ENCODE measurements at places on chromosomes 1 and 21.

DNA sequence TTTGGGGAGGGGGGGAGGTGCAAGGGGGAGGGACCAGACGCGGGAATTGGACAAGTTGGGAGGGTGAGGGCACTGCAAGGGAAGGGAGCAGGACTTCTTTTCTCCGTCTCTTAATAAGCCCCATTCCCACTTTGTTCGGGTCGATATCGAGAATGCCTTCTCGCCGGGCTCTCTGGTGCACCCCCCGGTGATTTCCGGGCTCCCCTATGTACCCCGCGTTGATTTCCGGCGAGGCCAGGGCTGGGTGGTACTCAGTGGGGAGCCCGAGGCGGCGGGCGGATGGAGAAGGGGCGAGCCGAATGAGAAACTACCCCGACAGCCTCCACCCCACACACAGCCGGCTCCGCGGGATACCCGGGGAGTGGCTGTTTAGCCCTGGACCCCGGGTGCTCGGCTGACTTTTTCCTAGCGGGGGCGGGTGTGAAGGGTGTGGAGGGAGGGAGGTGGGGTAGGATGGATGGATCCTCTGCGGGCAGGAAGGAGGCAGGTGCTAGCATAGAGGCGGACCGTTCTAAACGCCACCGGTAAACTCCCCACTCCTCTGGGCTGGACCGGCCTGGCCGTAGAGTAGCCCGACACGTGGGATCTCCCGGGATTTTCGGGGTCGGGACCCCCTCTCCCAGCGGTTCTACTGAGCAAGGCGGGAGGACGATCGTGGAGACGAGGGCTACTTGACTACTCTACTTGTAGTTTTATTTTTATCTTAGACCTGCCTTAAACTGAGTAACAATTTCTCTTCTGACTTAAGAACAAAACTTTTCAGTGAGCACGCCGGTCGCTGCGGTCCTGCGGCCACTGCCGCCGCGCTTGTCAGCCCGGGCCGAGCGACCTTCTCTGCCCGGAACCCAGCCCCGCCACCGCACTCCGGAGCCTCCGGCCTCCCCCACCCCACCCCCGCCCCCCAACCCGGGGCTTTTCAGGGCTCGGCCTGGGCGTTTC lies 1.0 kb downstream of the RNF220 start:
- DNase-seq, result no peak

GRCh38 chr1:110626889-110627288 lies 20.7 kb upstream of the KCNA2 start:
- DNase-seq, result no peak

DNA sequence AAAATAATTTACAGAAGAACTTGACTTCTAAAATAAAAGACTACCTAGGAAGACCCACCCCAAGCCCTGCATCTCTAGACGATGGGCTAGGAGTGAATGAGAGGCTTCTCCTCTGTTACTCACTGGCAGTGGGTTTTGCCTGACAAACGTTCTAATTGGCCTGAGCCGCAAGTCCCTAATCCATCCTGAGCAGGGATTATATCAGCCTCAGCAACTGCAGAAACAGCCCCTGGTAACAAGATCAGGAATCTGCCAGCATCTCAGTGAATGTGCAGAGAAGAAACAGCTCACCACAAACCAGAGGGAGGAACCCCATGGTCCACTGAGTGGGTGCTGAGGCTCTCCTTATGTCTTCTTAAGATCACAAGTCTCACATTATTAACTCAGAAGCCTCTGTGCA lies 240.6 kb downstream of the BRINP2 start:
- DNase-seq, result no peak

DNA sequence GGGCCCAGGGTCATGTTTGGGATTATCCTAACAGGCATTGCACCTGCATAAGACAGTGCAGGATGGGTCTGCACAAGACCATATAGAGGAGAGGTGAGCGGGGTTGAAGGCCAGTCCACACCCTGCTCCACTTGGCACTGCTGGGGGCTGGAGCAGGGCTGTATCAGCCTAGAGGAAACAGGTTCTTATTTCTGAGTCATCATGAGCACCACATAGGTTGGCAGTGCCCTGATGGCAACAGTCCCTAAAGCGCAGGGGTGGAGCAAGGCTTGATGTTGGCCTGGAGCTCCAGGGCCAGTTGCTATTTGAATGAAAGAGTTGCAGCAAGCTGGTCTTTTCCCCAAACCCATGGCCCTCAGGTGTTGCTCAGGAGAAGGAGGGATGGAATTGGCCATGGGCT lies 29.8 kb upstream of the BMP8B start:
- no peak for DNase-seq

DNA sequence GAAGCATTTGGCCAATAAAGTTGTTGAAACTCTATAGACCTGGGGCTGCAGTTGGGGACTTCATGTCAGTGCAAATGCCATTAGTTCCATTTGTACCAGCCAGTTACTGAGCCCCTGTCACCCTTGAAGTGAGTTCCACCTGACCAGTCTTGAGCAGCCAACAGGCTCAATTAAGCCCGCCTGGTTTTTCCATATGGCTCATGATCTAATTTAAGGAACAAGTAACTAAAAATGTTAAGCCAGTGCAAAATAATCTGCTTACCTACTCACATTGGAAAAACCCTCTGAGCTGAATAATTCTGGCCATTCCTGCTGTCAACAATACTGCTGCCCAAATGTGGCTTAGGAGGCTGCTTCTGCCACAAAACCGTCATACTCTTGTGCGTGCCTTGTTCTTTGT lies 21.6 kb downstream of the NSUN4 start:
- DNase-seq, result no peak

GRCh38 chr1:13753636-13754402 lies 53.8 kb downstream of the PRDM2 start:
- no peak for DNase-seq

- no peak for DNase-seq
Measured at GRCh38 chr1:110502402-110503151, 16.4 kb downstream of the KCNA10 start.

DNA sequence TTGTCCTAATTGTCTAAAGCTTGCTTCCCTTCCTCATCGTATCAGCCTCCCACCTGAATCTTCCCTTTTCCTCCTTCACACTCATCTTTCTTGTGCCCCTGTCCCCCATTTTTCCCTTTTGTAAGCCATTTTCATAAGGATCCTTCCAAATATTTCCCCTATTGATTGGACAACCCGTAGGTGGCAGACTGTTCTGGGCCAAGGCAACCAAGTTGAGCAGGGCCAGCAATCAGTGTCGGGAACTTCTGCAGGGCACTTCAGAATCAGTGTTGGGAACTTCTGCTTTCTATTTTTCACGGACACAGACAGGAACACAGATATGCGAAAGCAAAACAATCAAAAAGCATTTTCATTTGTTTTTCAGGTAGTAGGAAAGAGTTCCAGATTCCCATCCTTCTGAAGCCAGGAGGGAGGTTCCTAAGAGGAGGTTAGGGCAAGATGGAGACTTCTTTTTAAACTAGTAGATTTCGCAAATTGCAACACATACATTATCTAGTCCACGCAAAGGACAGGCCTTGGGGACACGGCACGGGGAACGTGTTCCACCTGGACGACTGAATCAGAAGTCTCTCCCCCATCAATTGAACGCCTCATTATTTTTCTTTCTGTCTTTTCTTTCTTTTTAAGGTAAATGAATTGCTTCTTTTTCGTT lies 691 bp upstream of the MPZL1 start:
- peak; percentile 54 for DNase-seq

DNA sequence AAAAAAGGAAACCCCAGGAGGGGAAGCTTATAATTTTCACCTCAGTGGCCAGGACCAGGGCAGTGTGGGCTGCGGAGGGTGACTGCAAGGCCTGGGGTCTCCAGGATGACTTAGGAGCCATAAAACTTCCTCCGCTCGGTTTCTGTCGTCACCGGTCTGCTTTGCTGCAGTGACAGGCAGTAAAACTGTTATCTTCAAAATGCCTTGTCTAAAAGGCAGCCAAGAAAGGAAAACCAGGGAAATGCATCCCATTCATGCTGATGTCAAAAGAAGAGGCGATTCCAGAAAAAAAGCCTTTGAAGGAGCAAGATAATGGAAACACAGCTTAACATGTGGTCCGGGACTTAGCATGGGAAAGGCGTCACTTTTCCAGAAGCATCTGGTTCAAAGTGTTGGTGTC lies 42.0 kb downstream of the COL6A1 start:
- DNase-seq, result no peak

DNA sequence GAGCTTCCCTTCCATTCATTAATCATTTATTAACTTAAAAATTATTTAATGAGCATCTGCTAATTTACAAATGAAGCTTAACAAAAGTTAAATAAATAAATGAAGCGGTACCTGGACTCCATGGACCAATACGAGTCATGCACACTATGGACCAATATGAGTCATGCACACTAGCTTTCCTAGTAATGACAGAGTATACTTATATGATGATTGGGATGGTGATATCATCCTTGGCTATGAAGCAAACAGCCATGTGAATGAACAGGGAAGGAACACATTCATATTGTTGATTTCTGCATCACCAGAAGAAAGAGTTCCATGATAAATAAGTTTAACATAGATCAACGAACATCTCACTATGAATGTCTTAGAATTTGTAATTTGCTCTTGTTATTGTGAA lies 109.9 kb downstream of the SPAG17 start:
- DNase-seq, result no peak

DNA sequence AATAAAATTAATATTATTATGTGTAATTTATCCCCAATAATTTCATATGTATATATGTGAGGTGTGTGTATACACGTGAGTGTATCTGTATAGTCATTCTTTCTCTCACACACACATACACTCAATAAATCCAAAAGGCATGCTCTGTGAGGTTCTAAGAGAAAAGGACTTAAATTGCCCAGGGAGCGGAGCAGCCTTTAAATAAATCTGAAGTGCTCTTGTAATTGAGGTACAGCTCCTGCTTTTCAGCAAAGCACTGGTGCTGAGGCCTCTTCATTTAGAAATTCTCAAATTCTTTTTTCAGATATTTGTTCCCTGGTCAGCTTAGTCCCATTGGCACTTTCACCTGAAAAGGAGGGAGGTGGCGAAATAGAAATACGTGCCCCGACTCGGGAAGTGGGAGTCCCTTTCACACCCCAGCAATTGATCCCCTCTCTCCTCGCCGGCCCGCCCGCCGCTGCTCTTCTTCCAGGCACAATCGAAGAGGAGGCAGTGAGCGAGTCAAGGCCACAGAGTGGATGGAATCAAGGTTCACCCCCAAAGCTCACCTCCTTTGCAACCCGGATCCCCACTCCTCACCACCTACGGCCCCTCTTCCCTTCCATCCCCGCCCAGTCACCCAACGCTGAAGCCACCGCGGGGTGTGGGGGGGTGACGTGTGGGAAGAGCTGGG lies 944 bp downstream of the PLPPR5 start:
- peak; percentile 26 for DNase-seq

GRCh38 chr1:233614743-233615521 lies 1.0 kb downstream of the KCNK1 start:
- no peak for DNase-seq

DNA sequence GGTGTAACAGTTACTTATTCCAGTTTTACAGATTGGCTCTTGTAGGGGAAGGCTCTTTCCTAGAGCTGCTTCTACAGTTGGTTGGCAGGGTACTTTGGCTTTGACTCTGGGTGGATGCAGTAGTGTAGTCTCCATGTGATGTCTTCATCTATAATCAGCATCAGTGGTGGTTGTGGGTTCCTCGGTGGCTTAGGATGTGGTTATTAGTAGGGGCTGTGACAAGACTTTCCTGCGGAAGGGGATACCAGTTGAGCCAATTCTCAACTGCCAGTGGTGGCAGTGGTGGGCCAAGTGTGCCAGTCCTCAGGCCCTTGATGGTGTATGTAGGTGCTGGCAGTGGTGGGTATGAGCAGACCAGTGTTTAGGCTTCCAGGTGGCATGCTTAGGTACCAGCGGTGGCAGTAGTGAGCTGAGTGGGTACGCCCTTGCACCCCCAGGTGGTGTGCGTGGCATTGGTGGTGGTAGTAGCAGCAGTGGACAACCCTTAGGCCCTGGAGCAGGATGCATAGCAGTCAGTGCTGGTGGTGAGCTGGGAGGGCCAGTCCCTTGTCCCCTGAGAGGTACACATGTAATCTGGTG lies 27.2 kb upstream of the KLF18 start:
- DNase-seq, result no peak

- no peak for DNase-seq
Measured at GRCh38 chr1:209996348-209996747, 58.3 kb downstream of the SYT14 start.

GRCh38 chr1:203985044-203985443 lies 87.9 kb upstream of the SOX13 start:
- DNase-seq, result no peak

DNA sequence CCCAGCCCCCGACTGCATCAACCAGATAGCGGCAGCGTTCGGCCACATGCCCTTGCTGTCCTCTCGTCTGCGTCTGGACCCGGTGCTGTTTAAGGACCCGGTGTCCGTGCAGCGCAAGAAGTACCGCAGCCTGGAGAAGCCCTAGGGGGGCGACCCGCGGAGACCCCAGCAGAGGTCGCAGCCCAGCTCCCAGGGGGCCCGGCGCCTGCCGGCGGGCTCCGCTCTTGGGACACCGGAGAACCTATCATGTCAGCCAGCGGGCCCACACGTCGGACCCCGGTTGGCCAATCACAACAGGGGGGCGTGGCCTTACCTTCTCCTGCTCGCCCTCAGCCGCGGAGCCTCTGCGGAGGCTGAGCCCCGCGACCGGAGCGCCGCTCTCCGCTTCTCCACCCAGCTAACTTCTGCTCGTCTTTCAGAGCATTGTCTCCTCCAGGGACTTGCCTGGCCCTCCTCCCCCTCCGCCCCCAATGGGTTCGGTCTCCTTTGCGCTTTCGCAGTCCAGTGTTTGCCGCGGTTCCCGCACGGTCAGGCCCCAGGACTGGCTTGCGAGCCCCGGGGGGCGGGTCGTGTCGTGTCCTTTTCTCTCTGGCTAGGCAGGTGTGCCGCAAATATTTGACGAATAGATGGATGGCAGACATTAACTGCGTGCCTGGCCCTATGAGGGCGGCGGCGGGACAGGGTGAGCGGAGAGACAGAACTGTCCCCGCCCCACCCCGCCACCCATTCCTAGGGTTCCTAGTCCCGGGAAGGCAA lies 10.5 kb downstream of the SLC30A2 start:
- DNase-seq, result peak; percentile 93

DNA sequence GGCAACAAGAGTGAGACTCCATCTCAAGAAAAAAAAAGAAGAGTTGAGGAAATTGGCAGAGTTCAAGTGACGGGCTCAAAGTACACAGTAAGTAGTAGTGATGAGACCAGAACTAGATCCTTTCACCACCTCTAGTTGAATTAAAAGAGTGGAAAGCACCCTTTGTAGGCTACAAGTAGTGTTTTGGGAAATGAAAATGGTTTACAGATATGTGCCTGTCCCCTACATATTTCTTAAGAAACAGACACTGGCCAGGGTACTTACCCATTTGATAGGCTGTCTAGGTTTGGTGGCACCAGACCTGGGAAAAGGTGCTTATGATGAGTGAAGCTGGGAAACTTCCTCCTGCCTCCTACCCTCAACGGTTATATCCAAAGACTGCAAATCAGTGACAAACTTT lies 163.7 kb upstream of the BEND5 start:
- DNase-seq, result no peak
